Inflammatory macrophage (primary cell): ENCODE measurements at places on chromosomes 1 and 21.
A peak's percentile ranks its signal among the peaks of the same experiment; 100 is the strongest.

GRCh38 chr21:19256934-19257660 lies 853.5 kb upstream of the TMPRSS15 start:
- DNase-seq, result no peak

DNA sequence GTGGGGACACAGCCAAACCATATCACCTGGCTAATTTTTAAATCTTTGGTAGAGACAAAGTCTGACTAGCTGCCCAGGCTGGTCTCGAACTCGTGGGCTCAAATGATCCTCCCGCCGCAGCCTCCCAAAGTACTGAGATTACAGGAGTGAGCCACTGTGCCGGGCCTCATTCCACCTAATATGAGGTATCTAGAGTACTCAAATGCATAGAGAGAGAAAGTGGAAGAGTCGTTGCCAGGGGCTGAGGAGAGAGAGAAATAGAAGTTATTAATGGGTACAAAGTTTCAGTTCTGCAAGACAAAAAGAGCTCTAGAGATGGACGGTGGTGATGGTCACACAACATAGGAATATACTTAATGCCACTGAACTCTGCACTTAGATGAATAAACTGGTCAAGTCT lies 119.6 kb downstream of the TOMM20 start:
- no peak for DNase-seq

- DNase-seq, result peak; percentile 69
Measured at GRCh38 chr1:184838504-184838951, 83.9 kb upstream of the EDEM3 start.

- peak; percentile 55 for DNase-seq
Measured at GRCh38 chr1:40530735-40531380, 579 bp upstream of the ZNF684 start.

DNA sequence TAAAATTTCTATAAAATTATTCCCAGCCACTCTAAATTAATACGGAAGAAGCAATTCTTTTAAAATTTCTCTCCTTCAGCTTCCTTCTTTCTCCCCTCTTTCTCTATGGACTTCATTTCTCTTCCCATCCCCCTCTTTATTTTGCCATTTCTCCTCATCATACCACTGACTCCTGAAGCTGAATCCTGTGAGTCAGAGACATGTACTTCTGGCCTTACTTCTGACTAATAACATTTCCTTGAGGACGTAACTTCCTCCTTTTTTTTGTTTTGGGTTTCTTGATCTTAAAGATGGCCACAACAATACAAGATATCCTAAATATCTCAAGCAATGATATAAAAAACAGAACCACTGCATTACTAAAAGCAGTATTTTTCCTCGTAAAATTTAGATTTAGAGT lies 63.6 kb upstream of the DENND1B start:
- peak; percentile 90 for DNase-seq

DNA sequence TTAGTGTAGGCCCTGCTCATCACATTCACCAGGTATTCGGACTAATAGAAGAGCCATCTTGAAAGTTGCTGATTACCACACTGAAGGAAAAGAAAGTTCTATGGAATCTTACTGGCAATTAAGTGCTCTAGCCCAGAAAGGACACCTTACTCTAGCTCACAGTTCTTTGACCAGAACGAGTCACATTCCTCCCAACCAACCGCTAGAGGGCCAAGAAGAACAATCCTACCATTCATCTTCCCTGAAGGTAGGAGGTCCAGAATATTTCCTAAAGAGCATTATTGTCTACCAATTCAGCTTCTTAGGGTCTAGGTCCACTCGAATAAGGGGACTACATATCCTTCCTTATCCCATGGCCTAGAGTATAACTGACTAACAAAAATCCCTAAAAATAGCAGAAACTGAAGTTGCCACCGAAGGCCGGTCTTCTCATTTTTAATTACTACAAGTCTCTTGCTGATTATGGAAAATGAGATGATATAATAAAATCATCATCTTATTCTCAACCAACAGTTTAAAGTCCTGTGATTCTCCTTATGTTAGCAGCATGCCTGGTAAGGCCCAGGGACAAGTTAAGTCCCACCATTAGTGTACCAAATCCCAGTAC lies 2.7 kb upstream of the FMO1 start:
- DNase-seq, result peak; percentile 30

DNA sequence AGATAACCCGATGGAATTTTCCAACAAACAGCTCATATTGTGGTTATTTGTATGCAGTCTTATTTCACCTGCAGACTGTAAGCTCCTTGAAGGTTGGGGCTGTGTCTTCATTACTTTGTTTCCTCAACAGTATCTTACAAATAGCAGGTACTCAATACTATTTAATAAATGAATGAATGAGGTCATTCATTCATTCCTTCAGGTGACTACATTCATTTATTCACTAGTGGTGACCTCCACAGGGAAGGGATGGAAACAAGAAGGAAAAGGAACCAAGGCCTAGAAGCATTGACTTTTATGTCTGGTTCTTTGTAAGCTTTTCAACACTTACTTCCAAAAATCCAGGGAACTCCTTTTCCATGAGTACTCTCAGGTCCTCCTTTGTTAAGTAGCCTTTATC lies 7.9 kb downstream of the S100A10 start:
- DNase-seq, result no peak

- no peak for DNase-seq
Measured at GRCh38 chr1:179958359-179958758, 3.7 kb downstream of the CEP350 start.

- peak; percentile 83 for DNase-seq
Measured at GRCh38 chr1:185534801-185535200, 199.4 kb upstream of the HMCN1 start.

DNA sequence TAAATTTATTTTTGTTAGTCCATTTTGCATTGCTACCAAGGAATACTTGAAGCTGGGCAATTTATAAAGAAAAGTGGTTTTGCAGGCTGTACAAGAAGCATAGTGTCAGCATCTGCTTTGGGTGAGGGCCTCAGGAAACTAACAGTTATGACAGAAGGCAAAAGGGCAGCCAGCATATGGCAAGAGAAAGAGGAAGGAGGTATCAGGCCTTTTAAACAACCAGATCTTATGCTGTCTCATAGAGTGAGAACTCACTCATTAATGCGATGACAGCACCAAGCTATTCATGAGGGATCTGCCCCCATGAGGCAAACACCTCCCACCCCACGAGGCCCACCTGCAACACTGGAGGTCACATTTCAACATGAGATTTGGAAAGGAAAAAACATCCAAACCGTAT lies 898.4 kb downstream of the KCNT2 start:
- no peak for DNase-seq

GRCh38 chr1:25811384-25812082 lies 8.2 kb upstream of the MTFR1L start:
- no peak for DNase-seq

- DNase-seq, result no peak
Measured at GRCh38 chr1:14326857-14327256, 271.6 kb upstream of the KAZN start.

DNA sequence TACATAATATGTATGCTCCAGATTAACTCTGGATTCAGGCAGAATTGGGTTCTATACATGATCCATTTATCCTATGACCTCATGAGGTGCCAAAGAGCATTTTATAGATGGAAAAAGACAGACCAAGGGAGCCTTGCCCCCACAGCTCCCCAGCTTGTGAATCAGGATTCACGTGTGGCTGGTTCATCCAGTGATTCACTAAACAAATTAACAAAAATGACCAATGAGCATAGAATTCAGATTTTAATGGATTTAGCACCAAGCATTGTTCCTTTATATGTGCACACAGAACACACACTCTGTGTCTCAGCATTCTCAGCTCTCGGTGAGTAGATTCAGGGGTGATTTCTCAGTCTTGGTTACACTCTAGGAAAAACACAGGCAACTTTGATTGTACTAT lies 51.7 kb upstream of the BARHL2 start:
- no peak for DNase-seq

DNA sequence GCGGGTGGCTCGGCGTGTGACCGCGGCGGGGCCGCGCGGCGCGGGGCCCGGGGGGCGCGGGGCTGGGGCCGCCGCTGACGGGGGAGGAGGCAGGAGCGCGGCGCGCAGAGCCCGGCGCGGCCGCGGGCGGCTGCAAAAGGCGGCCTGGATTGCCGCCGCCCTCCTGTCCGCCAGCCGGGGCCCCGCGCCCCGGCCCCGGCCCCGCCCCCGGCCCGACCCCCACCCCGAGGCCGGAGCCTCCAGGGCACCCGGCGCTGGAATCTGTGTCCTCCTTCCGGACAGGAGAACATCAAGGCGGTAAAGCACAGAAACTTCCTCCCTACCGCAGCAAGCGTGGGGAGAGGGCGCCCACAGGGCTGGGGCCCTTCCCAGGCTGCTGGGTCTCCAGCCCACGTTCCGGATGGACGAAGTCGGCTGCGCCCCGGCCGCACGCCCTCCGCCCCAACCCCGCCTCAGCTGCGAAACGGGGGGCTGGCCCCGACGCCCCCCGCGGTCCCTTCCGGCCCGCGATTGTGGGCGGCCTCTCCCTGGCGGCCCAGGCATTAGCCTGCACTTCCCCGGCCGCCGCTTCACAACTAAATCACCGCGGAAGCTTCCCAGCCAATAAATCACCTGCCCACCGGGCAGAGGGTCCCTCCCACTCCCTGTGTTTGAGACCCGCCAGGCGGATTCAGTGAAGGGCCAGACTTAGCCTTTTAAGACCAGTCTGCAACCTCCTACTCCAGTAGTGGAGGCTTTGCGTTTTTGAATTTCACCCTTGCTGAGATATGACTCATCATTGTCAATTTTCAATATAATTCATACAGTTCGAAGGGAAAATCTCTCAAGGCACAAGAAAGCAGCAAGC lies 106.0 kb downstream of the SLC45A1 start:
- DNase-seq, result peak; percentile 51

DNA sequence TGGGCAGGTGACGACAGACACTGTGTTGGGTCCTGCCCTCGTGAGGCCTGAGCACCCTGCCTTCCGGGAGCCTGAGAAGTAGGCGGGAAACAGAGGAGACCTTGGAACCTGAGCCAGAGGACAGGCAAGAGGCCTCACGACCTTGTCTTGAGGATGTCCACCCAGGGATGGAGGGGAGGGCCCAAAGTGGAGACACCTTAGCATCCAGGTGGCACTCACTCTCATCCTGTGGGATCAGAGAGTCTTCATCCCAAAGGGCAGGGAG lies 347.2 kb downstream of the NPHP4 start:
- DNase-seq, result no peak

- DNase-seq, result no peak
Measured at GRCh38 chr1:14600405-14601112, 2.1 kb downstream of the KAZN start.

GRCh38 chr1:84968101-84968500 lies 28.8 kb downstream of the MCOLN2 start:
- DNase-seq, result no peak

GRCh38 chr1:43801203-43801602 lies 93.9 kb downstream of the ST3GAL3 start:
- DNase-seq, result no peak

DNA sequence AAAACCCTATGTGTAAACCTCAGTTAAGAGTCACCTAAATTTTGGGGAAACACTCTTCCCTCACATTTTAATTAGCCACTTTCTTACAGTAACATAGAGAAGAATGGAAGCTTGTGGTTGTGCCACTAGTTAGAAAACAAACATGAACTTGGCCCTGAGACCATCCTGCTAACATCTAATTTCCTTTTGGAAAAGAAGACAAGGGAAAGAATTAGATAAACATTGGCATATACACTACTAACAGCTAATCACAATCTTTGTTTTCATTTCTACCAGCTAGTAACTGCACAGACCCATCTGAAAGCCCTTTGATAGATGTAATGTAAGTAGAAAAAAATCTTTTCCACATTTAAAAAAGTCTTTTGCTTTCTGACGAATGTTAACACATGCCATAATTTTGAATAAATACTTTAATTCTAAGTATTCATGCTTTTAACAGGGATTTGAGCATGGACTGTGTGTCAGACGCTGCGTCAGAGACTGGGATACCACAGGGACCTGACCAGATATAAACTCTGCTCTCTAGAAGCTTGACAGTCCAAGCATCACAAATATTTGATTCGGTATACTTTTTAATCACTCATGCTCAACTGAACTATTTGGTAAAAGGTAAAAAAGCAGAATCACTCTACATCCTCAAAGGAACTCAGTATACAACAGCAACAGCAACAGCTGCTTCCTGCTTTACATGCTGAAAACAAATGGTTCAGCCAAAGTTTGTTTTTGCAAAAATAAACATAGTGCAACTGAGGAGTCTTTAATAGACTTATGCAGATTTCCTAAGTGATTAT lies 30.2 kb downstream of the DPH5 start:
- DNase-seq, result no peak

GRCh38 chr1:71424536-71424935 lies 343.7 kb upstream of the ZRANB2 start:
- no peak for DNase-seq

DNA sequence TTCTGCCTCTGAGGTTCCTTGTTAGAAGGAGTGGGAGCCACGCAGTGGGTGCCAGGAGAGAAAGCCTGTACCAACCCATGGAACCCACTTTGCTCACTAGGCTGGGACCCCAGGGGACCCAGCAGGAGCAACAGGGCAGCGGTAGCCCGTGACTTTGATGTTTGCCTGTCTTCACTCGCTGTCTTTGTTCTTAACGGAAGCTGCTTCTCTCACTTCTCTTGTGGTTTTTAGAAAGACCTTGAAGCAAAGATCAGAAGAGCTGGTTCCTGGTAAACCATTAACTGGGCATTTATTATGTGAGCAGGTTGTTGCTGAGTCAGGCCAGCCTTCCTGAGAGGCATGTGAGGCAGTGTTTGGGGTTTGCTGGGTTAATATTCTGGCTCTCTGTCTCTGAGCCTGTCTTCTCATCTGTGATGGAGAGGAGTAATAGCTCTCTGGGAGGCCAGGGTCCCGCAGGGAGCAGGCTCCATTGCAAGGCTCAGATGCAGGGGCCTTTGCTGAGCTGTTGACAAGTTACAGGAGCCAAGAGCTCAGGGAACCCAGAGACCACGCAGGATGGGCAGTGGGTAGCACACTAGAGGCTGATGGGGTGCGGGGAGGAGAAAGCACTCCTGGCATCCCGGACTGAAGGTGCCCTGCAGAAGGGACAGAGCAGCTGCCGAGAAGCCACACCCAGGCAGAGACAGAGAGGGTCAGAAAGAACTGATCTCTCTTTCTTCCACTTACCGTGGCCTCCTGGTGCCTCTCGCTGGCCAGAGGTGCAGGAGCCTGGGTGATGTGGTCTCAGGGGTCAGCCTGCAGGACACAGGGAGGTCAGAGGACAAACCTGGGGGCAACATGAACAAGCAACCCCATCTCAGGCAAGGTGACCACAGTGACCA lies 367.5 kb upstream of the C1orf174 start:
- no peak for DNase-seq

GRCh38 chr1:205664399-205665017 lies 15.8 kb downstream of the SLC45A3 start:
- DNase-seq, result no peak

DNA sequence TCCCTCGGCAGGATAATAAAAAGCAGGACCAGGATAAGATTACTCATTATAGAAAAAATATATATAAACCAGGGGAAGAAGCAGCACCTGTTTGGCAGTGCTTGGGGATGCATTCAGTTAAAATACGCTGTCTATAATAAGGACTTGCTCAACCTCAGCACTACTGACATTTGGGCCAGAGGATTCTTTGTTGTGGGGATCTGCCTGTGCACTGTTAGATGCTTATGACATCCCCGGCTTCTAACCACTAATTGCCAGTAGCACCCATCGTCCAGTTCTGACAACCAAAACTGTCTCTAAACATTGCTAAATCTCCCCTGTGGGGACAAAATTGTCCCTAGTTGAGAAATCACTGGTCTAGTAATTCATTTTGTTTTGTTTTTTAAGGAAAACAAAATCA lies 242.1 kb downstream of the SLC45A1 start:
- DNase-seq, result no peak
